ENCODE measurements at places on chromosomes 7 and 10. TPM values are rescaled to one million over a fixed set of nuclear protein-coding genes. Genes with fewer than 3 reads are reported as not detected.

- DNase-seq = no peak
These were observed at the start of gene ASB15 for GRCh38 chr7:123601530-123601929. Gene ASB15 (plus strand): TSS chr7:123601821. CDS start chr7:123614503, 12,682 bp downstream.

- DNase-seq = no peak
These were observed 28.1 kb upstream of the CREB3L2 start for GRCh38 chr7:138029941-138030340.

Gene EPHA1
- 0.26 TPM for polyA plus RNA-seq

GRCh38 chr7:69403169-69403568 is 195.1 kb upstream of the AUTS2 start:
- peak; percentile 72 for DNase-seq

DNA sequence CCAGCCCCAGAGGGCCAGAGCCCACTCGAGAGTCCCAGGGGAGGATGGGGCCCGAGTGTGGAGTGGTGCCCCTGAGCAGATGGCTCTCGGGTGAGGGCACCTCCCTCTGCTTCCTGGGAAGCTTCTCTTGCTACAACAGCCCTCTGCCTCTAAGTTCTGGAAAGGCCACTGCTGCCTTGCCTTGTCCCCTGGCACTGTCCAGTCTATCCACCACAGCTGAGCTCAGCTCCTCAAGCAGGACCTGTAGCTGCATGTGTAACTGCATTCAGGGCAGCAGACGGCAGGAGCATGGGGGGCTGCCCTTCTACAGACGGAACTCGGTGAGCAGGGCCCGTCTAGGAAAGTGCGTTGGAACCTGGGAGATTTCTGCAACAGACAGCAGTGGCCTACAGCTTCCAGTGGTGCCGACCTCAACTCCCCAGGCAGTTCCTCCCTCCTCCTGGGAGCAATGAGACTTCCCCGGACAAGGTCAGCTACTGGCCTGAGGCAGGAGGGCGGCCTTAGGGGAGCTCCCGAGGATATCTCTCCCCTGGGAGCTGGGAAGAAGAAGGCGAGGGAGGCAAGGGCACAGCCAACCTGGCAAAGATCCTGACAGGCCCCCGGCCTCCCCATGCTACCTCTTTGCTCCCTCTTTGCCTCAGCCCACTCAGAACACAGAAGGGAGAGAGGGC is 88.5 kb downstream of the DLG5 start:
- DNase-seq = no peak
